ENCODE measurements at places on chromosomes 13 and 19.
A peak's percentile ranks its signal among the peaks of the same experiment; 100 is the strongest.

DNA sequence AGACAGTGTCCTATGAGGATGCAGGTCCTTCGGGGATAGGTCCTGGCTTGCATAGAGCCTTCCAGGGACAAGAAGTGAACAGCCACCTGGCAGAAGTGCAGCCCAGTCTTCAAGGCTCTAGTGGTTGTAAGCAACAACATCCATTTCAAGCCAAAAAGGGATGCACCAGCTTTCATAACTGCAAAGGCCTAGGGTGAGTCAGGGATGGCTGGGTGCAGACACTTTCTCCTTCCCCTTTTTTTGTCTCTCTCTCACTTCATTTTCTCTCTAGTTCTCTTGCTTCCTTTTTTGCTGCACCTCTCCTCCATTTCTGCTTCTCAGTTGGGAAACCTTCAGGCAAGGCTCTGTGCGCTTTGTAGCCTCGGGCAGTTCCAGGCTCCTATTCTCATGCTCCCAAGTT, 196.2 kb upstream of the ZNF536 start:
- DNase-seq: no peak

GRCh38 chr19:46426035-46426505, 2.7 kb downstream of the PNMA8C start:
- no peak for DNase-seq

DNA sequence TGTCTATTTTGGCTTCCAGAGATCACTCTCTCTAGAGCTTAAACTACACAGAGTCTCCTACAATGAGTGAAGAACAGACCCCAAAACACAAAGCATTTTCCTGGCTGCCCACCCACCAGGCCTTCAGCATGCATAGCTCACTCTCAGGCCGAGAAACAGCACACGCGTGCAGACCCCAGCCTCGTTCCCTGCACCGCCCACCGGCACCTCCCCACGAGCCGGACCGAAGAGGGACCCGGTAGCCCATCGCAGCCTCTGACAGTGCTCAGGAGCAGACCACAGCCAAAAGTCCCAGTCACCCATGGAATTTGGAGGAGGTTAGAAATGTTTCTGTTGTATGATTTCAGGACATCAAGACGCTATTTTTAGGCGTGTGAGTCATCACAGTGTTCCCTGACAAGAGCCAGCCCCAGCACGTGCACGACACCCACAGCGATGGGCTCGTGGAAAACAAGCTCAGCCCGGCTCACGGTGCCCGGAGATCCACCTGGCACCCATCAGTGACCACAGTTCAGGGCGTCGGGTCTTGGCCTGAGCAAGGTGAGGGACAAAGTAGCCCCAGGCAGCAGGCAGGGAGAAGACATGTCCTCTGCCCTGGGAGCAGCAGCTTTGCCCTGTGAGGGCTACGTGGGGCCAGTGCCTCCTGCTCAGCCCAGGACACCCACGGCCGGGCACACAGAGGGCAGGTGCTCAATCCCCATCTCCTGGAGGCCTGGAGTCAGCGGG, 50.1 kb upstream of the SPACA7 start:
- DNase-seq: no peak

DNA sequence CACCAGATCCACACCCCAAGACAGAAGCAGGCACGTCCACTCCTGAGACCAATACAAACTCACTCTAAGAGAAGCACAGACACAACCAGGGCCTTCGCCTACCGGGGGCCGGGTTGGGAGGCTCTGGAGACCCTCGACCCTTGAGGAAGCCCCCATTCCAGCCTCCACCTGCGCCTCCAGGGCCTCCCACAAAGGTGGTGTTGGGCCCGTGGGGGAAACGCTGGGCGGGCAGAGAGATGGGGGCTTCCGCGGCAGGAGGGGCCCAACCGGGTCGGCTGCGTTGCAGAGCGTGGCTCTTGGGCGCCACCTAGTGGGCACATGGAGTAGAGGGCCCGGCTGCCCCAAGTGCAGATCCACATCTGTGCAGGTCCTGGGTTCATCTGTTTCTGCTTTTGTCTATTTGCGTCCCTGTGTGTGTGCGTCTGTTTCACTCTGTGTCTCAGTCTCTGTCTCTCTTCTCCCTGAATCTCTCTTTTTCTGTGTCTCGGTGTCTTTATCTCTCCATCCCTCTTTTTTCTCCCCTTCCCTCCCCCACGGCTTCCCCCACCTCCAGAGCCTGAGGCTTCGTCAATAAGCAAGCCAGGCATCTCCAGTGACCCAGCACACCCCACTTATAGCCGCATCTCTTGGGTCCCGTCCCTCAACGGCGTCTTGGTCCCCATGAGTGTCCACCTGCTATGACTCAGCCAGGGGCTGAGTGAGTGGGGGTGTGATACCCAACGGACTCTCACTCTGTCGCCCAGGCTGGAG, 10.5 kb upstream of the TINCR start:
- DNase-seq: peak; percentile 47

Data from CD4-positive, alpha-beta T cell treated with Interleukin-15 for 1 hour (primary cell).